ENCODE measurements at places on chromosomes 5 and 9. TPM values are rescaled to one million over a fixed set of nuclear protein-coding genes. Genes with fewer than 3 reads are reported as not detected.

- no peak for DNase-seq
Measured at GRCh38 chr5:135160036-135160675, 126.1 kb upstream of the PITX1 start.

The TUBB4B gene
- 494 TPM for total RNA-seq

- no peak for DNase-seq
Measured at GRCh38 chr9:89277454-89277853, 33.5 kb upstream of the CKS2 start.

DNA sequence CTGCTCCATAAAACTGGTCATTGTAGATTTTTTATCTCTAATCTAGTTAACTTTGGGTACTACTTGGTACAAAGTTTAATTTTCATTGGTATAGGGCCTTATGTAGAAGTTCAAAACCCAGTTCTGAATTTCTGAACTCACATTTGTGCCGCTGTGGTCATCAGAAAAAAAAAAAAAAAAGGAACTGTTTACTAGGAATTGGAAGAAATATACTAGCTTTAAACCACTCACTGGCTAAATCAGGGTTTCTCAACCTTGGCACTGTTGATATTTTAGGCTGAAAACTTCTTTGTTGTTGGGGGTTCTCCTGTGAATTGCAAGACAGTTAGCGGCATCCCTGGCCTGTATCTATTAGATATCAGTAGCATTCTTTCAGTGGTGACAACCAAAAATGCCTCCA, 4.1 kb upstream of the ZFYVE16 start:
- no peak for DNase-seq

The PPP3R2 gene
- total RNA-seq: not detected

- DNase-seq: no peak
Measured at GRCh38 chr5:177596775-177597238, 3.1 kb upstream of the B4GALT7 start.

- DNase-seq: peak; percentile 54
Measured at GRCh38 chr5:160887780-160888179, 35.8 kb upstream of the ATP10B start.

DNA sequence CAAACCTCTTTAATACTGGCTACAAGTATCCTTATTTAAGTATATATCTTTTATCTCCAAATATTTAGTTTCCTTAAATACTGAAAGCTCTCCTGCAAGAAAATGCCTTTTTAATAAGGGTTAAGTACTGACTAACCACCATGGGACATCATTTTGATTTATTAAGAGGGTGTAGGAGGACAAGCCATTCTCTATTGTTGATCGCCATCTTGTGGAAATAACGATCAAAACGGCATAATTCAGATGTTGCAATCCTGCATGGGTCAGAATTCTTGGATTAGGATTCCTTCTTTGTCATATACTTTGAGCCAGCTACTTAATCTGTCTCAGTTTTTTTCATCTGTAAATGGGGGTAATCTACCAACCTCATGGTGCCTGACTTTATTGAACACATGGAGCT, 28.7 kb upstream of the C5orf46 start:
- peak; percentile 26 for DNase-seq
